ENCODE measurements at places on chromosomes 1 and 21.

DNA sequence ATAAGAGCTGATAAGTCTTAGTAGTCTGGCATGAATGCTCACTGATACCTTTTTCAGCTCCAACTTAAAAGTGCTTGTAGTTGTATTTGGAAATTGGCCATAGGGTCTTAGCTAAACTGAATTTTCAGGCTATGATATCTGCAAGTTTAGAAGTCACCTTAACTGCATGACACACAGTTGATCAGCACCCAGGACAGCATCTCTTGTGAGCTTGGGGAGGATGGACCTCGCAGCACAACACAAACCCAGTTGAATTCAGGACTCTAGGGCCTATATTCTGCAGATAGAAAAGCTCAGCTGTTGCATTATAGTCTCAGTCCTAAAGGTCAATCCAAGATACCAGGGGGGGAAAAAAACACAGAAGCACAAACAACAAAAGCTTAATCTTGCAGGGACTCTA lies 394.3 kb downstream of the KCNH1 start:
- no peak for DNase-seq

DNA sequence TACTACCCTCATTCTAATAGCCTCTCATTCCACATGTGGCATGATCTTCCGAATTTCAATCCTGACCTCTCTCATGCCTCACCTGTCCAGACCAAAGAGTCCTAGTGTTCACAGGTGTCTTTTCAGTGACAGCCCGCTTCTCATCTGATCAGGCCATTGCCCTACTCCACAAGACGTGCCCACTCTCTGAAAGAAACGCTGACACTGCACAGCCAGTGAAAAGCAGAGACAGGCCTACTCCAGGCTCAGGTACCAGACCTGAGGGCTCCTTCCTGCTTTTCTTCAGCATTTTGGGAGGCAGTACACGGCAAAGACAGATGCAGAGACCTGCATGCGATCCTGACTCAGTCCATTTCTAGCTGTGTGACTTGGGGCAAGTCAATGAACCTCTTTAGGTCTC lies 43.0 kb downstream of the SUSD4 start:
- no peak for DNase-seq

- DNase-seq = no peak
Measured at GRCh38 chr1:37047542-37047941, 13.2 kb upstream of the GRIK3 start.

- no peak for DNase-seq
Measured at GRCh38 chr1:182149411-182149965, 88.0 kb upstream of the ZNF648 start.

- no peak for DNase-seq
Measured at GRCh38 chr1:160108888-160109662, 6.5 kb upstream of the ATP1A2 start.

GRCh38 chr1:168688644-168689326 lies 40.2 kb downstream of the DPT start:
- no peak for DNase-seq

DNA sequence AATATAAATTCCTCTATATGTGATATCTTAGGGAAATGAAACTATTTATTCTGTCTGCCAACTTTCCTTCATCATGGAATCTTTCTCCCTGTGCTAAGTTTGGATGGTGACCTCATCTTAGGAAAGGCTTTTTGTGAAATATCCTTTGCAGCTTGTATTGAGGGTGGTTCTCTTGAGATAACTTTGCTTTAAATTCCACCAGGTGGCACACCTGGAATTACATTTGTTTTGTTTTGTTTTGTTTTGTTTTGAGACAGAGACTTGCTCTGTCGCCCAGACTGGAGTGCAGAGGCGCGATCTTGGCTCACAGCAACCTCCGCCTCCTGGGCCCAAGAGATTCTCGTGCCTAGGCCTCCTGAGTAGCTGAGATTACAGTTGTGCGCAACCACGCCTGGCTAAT lies 7.6 kb upstream of the CD1A start:
- DNase-seq = peak; percentile 81

GRCh38 chr1:183470961-183471742 lies 1.1 kb upstream of the SMG7 start:
- DNase-seq = peak; percentile 86

GRCh38 chr1:30678209-30678608 lies 45.2 kb downstream of the MATN1 start:
- DNase-seq = no peak

- DNase-seq = peak; percentile 12
Measured at GRCh38 chr1:81819613-81820012, 18.9 kb downstream of the ADGRL2 start.

GRCh38 chr1:155272466-155273342 lies 600 bp downstream of the CLK2 start:
- DNase-seq = peak; percentile 39

Data from NCI-H1105 treated with DMSO at 0.1 percent for 48 hours (cell line).